ENCODE measurements at places on chromosomes 5 and 9.

DNA sequence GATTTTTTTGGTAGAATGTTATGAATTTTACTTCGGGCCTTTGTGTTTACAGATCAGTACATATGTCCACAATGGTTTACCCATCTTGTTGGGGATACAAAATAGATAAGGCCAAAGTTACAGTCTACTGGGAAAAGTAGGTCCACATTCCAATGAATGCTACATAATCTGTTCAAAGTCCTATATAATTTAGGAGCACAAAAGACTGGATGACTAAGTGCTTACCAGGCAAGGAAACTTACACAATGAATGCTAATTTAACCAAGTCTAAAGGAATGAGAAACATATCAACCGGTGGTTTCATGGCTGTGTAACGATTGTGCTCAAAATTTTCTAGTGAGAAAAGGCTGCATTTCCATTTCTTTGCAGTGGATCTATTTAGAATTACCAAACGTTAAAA lies 97.4 kb upstream of the TRPM3 start:
- DNase-seq, result peak; percentile 2

DNA sequence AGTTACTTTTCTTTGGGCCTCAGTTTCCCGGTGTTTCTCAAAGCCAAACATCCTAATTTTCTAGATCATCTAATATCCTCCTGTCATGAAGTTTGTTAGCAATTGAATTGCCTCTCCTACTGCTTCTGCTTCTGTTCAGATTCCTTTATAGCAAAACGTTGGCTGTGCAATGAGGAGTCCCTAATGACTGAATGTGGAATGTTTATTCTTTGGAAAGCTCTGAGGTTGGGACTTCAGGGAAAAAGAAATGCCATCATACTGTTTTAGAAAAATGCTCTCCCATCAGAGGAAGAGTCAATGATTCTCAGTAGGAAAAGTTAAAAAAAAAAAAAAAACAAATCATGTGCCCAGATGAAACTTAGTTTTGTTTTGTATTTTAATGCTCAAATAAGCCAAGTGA lies 268.7 kb upstream of the PAPPA start:
- peak; percentile 77 for DNase-seq

DNA sequence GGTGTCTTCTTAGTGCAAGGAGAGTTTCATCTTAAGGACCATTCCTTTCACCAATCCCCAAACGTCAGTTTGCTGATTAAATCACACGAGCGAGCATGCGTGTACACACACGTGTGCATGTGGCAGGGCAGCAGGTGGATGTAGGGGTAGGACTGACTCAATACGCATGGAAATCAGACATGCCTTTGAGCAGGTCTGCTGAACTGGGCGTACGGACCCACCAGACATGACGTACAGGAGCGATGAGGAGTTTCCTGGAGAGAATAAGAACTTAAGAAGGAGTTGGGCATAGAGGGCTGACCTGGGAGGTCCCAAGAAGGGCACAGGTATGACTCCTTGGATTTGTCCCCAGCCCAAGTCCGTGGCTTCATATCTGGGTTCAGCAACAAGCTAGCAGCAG lies 170.0 kb downstream of the FGF18 start:
- no peak for DNase-seq

DNA sequence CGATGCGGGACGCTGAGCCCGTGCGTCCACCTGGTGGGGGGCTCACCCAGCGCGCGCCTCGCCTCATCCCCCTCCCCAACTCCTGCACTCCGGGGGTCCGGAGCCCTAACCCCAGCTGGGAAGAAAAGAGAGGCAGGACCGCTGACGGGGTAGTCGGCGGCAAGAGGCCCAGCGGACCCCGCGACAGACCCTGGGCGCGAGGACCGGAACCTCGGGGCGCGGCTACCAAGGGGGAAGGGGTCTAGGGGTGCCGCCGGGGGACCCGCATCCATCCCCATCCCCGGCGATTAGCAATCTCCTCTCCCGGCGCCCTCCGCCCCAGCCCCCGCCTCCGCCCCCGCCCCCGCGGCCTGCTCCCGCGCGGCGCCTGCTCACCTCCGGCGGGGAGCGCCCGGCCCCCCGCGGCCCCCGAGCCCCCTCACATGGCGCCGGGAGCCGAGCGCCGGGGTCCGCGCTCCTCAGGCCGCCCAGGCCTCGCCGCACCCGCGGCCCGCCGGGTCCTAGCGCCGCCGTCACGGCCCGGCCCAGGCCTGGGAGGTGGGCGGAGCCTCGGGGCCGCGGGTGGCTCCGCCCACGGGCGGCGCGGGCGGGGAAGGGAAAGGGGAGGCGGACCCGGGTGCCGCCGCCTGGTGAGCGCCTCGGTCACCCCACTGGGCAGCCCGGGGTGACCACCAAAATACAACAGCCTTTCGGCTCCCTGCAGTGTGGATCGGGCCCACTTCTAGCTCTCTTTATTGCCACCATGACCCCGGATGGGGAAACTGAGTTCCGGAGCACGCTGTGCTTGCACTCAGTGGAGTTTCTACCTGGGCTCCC lies at the start of gene ST6GALNAC6:
TSS of gene ST6GALNAC6 (minus strand) at position 476 of the 816 bp plus-strand sequence. CDS start 1,622 bp downstream, outside the sequence.
- peak; percentile 80 for DNase-seq

GRCh38 chr9:76294301-76294700 lies 99.9 kb downstream of the RFK start:
- DNase-seq, result no peak

DNA sequence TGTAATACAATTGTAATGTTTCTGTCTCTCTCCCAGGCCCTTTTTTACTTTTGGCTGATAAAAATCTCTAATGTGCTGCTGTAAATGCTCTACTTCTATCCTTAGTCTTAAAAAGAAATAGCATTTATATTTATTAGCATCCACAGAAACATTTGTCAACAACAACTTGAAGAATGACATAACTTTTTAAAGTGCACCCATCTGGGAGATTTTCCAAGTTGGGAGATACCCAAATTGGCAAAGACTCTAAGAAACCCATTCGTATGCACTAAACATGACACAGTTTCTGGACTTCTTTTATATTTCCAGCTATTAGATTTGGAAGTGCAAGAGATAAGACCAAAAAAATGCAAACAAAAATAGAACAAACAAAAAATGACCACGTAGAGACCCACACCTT lies 2287.4 kb upstream of the WWC1 start:
- DNase-seq, result no peak

DNA sequence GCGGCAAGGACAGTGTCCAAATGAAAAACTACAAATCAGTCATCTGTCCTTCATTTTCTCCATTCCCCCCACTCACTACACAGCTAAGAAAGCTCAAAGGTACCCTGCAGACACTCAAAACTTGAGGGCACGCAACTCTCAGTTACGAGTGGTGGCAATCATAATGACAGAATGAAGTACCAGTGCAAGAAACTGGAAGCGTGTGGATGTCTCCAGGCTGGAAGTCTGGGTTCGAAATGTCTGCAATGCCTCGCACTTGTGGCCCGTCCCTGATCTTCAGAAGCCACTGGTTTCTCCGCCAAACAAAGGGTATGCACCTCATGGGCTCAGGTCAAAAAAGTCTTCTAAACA lies 597 bp upstream of the CENPH start:
- no peak for DNase-seq

DNA sequence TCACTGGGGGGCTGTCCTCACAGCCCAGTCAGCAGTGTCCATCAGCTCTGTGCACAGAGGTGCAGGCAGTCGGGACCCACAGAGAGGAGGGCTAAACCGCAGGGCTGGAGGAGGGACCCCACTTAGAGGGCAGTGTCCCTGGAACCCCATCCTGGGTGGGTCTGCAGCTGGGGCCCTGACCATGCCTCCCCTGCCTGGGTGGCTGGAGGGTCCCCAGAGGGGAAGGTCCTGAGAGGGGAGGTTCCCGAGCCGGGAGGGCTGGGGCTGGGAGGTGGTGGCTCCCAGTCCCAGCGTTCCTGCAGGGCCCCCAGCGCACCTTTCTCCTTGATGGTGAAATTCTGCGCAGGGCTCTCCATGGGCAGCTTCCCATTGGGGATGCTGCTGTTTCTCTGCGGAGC lies 32.7 kb downstream of the EXOC3 start:
- DNase-seq, result no peak

DNA sequence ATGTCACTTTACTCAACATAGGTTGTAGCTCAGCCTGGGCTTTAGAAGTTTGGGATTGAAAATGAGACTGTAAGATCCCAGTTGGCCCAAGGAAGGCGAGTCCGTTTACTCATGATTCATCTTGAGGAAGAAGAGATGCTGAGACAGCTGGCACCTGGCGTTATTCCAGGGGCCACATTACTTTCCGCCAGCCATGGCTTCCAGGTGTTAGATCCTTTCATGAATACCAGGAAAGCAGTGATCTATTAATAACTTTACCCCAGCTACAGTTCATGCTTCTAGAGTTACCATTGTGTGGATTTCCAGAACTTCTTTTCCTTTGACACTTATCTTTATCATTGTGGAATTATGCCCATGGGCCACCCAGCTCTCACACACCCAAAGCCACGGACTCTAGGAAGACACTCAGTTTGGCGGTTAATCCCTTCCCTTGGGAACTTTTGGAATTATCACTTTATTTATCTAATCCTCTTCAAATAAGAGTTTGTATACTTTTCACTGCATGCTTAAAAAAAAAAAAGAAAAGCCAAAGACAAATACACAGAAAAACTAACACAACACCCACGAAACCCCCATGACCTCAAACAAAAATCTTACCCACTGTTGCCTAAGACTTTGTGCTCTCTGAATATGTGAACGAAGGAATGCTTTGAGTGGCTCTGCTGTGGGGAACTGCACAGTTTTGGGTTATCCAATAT lies 26.9 kb downstream of the RAI14 start:
- peak; percentile 49 for DNase-seq

- DNase-seq, result no peak
Measured at GRCh38 chr5:10288592-10289219, 19.0 kb downstream of the CMBL start.

GRCh38 chr5:108046955-108047670 lies 334.8 kb downstream of the FBXL17 start:
- DNase-seq, result no peak

GRCh38 chr5:10595672-10596309 lies 31.9 kb downstream of the ANKRD33B start:
- peak; percentile 84 for DNase-seq

DNA sequence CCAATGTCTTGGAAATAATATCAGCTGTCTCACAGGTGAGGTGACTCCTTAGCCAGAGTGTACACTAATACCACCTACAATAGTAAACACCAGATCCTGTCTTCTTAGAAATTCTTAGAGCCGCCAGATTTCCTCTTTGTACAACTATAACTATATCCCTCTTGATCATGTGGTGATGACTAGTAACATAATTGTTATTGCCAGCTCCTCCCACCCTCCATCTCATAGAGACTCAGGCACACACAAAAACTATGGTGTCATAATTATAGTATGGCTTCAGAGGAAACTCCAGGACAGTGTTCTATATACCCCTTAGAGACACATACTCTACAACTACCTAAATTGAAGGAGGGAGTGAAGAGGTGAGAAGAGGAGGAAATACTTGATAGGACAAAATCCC lies 33.1 kb downstream of the PGGT1B start:
- DNase-seq, result no peak

DNA sequence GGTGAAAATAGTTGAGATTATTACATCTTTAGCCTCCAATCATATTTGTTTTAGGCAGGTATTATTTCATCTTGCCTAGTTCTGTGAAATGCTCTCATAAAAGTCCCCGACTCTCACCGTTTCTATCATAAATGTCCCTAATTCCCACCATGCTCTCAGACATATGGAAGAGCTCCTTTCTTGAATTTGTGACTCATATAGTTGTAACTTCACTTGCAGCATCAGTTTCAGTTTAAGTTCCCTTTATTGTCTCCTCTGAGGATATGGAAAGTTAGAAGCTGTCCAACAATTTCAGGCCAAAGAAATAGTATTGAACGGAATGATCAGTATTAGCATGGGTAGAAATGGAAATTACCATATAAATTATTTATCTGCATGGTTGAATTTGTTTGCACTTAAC lies 187.5 kb upstream of the NR4A3 start:
- peak; percentile 15 for DNase-seq
